ENCODE measurements at places on chromosomes 3 and 15.
A peak's percentile ranks its signal among the peaks of the same experiment; 100 is the strongest.

GRCh38 chr3:43104660-43105595, 951 bp downstream of the POMGNT2 start:
- no peak for DNase-seq

- DNase-seq = no peak
Observed at GRCh38 chr3:36928220-36928619, 16.6 kb downstream of the TRANK1 start.

DNA sequence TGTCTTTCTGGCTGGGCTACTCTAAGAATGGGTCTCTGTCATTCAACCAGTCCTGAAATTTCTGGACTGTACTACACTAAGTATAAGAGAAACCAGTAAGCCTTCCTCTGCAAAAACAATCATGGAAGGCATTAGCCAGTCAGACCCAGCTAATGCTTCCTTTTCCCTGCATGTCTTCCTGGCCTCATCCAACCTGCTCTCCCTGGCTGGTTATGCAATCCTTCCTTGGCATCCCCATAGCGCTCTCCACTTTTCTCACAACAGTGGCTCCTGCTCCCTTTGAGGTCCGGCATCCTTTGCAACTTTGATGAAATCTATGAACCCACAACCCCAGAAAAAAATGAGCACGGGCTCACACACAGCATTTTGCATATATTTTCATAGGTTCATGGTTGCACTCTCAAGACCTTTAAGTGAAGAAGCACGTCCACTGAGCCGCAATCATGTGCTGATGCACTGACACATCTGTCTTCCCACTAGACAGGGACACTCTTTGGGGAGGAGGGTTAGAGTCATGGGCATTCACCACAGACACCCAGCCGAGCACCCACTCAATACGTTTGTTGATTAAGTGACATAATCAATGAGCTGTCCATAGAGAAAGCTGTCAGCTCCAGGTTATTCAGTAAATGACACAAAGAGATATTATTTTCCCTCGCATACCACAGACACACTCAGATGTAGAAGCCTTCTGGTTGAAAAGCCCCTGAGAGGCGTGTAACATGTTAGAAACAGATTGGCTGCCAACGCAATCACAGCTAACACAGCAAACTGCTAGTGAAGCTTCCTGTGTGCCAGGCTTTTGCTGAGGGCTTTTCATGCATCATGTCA, 66.7 kb downstream of the PLD1 start:
- DNase-seq = no peak

GRCh38 chr15:38991701-38992100, 427.1 kb upstream of the RASGRP1 start:
- DNase-seq = no peak

- DNase-seq = no peak
Observed at GRCh38 chr3:28840976-28841376, 439.9 kb upstream of the RBMS3 start.

GRCh38 chr3:153881201-153881600, 240.0 kb upstream of the ARHGEF26 start:
- no peak for DNase-seq

DNA sequence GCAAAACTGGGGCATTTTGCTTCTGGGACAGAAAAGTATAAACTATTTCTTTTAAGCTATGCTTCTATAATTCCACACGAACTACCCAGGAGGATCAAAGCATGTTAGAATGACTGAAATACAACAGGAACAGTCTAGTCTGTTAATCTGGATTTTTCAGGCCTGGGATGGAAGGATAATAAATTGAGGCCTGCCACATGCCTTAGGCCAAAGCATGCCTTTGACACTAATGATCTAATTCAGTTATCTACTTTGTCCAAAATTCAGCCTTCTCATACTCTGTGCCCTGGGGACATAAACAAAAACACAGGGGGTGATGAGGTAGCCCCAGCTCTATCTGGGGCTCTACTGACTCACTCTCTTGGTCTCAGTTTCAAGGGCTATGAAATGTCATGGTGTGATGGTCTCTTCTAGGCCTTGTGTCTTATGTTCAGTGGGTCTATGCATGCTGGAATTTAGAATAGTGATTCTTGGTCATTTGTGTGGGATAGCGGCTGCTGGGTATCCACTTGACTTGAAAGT, 32.5 kb downstream of the GAP43 start:
- DNase-seq = no peak

DNA sequence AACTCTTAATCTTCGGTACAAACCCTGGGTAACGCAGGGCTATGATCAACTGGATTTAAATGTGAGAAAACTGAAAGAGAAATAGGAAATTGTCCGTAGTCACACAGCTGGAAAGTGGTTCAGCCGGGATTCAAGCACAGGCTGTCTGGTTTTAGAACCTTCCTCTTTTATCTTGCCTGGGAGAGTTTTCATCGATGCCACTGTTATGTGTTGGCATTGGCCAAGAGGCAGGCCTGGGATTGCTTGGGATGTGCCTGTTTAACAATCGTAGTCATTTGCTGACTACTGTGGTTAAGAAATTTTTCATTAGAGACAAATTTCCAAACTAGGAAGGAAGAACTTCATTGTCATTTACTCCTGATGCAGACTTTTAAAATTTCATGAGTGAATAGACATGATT, 4.3 kb downstream of the MCTP2 start:
- no peak for DNase-seq

DNA sequence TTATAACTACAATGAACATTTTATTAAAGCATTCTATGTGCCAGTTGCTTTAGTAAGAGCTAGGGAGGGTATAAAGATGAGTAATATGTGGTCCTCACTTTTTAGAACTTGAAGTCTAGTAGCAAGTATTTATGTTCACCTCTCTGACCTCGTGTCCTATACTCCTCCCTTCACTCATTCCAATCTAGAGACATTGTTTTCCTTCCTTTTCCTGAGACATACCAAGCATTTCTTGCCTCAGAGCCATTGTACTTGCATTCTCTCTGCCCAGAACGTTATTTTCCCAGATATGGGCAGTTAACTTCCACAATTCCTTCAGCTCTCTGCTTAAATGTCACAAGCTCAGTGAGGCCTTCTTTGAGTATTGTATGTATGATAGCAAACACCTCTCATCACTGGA, 408.6 kb downstream of the PDCD6IP start:
- DNase-seq = no peak

GRCh38 chr15:55742927-55743728, at the start of gene PRTG:
Gene PRTG, minus strand, starts transcription at chr15:55743152. Its CDS starts 221 bp downstream, at chr15:55742931.
- DNase-seq = peak; percentile 18

GRCh38 chr3:195908694-195909581, 587 bp upstream of the TNK2 start:
- no peak for DNase-seq

DNA sequence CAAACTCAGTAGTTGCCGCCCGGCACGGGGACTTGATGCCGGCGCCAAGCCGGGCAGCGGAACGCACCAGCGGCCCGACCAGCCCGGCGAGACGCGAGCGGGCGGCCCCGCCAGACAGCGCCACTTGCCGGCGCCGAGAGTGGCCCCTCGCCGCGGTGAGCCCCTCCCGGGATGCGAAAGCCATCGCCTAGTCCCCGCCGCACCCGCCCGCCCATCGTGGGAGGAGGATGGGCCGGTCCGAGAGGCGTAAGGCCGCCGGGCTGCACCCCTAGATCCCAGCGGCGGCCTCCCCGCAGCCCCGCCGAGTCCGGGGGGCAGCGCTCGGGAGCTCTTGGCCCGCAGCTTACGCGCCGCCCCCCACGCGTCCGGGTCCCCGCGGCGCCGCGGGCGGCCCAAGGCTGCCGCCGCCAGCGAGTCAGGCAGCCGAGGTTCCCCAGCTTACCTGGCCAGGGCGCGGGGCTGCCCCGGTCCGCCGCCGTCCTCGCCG, 609 bp downstream of the GOLGA8A start:
- peak; percentile 43 for DNase-seq

DNA sequence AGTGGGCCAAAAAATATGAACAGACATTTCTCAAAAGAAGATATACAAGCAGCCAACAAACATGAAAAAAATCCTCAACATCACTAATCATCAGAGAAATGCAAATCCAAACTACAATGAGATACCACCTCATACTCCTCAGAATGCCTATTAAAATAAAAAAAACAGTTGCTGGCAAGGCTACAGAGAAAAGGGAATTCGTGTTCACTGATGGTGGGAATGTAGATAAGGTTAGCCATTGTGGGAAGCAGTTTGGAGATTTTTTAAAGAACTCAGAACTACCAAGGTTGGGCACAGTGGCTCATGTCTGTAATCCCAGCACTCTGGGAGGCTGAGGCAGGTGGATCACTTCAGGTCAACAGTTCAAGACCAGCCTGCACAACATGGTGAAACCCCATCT, 27.8 kb upstream of the C15orf40 start:
- no peak for DNase-seq

GRCh38 chr3:136916223-136916622, 41.6 kb upstream of the IL20RB start:
- DNase-seq = no peak

- no peak for DNase-seq
Observed at GRCh38 chr3:132606085-132606484, 9.0 kb downstream of the ACKR4 start.

GRCh38 chr15:90259524-90259923, 5.9 kb upstream of the NGRN start:
- no peak for DNase-seq

GRCh38 chr15:87669846-87670245, 586.7 kb downstream of the NTRK3 start:
- DNase-seq = peak; percentile 12

DNA sequence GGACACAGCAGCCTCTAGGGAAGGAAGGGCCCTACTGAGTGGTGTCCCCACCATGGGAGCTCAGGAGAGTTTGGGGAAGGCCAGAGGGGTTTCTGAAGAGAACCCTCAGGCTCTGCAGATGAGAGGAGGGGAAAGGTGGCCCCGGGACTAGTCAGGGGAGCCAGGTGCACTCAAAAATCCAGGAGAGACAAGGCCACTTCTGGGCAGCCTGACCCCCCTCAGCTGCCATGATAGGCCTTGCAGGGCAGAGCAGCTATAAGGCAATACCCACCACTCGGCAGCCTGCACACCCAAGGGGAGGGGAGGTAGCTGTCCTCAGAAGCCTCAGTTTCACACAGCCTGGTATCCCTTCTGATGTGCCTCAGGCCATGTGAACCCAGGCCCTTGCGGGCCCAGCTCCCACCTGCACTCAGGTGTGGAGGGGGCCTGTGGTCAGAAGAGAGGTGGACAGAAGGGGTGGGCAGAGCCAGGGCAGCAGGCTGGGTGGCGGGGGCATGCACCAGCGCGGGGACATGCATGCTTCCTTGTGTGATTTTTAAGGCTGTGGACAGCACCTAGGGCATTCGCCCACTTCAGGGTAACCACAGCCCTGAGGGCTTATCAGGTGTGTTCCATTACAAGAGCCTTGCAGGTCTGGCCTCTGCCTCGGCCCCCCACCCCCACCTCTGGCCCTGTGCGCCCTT, 34.6 kb downstream of the SRPRB start:
- DNase-seq = no peak

GRCh38 chr3:80788914-80789313, 972.5 kb downstream of the GBE1 start:
- DNase-seq = no peak

DNA sequence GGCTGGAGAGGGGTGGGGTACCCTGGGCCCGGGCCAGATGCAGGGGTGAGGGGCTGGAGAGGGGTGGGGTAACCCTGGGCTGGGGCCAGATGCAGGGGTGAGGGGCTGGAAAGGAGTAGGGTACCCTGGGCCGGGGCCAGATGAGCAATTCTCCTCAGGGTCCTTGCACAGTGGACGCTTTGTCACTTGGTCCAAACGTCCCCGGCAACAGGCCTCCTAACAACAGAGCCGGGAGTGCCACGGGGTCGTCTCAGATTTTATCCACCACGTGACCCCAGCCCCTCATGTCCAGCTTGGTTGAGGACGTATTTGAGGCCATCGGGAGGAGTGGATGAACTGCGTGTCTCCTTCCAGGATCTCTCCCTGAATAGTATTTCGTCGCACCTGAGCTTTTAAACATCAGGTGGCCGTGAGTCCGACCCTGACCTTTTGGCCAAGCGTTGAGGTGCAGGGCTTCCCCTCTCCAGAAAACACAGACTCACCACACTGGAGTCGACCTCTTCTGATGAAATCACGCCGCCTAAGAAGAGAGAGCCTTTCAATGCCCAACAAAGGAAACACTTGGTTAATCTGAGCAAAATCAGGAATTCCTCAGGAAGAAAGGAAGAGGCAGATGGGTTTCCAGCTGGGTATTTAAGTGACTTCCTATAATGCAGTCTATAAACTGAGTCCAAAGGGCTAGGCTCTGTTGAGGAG, 12.8 kb upstream of the LRRC15 start:
- DNase-seq = no peak

- no peak for DNase-seq
Observed at GRCh38 chr15:69340243-69340900, 41.7 kb downstream of the PAQR5 start.

DNA sequence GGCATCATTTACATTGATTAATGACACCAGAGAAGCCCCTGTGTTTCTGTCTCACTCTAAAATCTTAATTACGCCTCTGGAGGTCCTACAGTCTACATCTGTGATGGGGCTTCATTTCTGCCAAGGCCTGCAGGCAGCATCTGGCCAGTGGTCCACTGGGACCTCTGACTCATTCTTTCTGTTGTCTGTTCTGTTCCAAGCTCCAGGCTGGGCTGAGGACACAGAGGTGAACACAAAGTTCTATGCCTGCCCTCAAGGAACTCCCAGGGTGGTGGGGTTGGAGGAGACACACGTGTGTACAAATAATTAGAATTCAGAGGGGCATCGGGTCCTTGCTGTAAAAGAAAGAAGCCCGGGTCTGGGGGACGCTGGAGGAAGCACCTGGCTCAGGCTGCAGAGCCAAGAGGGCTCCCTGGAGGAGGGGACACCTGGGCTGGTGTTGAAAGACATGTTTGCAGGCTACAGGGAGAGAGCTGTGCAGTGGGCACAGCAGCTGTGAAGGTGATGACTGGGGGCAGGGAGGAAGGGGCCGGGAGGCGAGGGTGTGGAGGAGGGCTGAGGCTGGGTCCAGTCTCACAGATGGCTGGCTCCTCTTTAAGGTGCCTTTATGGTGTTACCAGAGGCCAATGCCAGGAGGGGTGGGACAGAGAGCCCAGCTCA, 103.3 kb upstream of the PRR23E start:
- no peak for DNase-seq

GRCh38 chr3:186307594-186308221, 54.3 kb downstream of the DGKG start:
- DNase-seq = no peak
